ENCODE measurements at places on chromosomes 4 and X. TPM values are rescaled to one million over a fixed set of nuclear protein-coding genes. Genes with fewer than 3 reads are reported as not detected.

CXCL5 gene
- not detected for total RNA-seq

GAGE12J gene
- total RNA-seq = not detected

SPATA4 gene
- 1.3 TPM for total RNA-seq

IL1RAPL1 gene
- total RNA-seq = 0.16 TPM

BEX5 gene
- 1.6 TPM for total RNA-seq

ADGRG4 gene
- total RNA-seq = 0.16 TPM

CABS1 gene
- not detected for total RNA-seq

SSX3 gene
- not detected for total RNA-seq

LPAR4 gene
- 0.59 TPM for total RNA-seq

DNA sequence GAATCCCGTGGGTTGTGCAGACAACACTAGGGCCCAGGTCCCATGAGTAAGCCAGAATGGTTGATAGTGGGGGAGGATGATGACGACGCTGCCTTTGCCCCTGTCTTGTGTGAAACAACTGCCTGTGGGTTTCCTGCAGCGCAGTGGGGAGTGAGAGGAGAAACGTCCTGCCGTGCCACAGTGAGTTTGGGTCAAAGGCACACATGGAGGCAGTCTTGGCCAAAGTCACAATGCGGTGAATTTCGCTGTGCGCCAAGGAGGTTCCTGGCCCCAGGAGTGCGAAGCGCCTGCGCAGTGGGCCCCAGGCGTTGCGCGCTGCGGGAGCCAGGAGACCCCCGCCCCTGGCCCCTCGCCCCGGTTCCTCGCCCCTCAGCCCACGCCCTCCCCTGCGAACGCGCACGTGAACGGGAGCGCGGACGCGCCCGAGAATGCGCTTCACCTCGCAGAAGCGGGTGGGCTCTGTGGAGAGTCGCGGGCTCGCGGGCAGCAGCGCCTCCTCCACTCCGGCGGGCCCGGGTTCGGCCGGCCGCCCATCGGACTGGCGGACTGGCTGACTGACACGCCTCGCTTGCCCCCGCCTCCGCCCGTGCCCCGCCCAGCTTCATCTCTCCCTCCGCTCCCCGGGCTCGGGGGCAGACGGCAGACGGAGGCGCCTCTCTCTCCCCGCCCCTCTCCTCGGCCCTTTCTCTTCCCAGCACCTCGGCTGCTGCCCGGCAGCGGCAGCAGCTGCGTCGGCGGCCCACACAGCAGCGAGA lies at the start of gene NUDT10:
TSS of gene NUDT10 (plus strand) at position 635 of the 755 bp plus-strand sequence. CDS start 144 bp downstream, outside the sequence.
- H3K4me3 ChIP-seq = peak within 1 kb of the TSS; percentile 35
- H3K27ac ChIP-seq = no peak within 1 kb of the TSS
- no peak for DNase-seq
- no peaks in the 10 kb centered on the region for H3K4me1 ChIP-seq
- peaks cover 63% of the 10 kb centered on the region for H3K27me3 ChIP-seq
- H3K36me3 ChIP-seq = no peaks in the 10 kb centered on the region

DNA sequence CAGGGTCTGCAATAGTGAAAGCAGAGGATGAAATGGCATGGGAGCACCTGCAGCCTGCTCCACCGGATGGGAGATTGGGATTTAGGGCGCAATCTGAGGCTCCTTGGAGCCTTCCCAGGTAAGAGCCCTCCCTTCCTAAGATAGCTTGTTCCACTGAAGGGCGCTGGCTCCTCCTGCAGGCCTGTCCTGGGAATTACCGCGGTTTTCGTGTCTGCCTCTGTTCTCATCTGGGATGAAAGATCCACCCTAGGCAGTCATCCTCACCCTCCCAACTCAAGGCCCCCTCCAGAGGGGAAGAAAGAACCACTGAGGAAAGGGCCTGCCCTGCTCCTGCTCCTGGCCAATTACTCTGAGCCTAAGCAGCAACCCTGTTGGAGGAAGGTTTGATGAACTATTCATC lies 547.5 kb downstream of the SMARCA1 start:
- no peaks in the 10 kb centered on the region for H3K4me1 ChIP-seq
- no peaks in the 10 kb centered on the region for H3K36me3 ChIP-seq
- no peaks in the 10 kb centered on the region for H3K27me3 ChIP-seq
- H3K27ac ChIP-seq = no peak overlapping the region
- DNase-seq = no peak

DNA sequence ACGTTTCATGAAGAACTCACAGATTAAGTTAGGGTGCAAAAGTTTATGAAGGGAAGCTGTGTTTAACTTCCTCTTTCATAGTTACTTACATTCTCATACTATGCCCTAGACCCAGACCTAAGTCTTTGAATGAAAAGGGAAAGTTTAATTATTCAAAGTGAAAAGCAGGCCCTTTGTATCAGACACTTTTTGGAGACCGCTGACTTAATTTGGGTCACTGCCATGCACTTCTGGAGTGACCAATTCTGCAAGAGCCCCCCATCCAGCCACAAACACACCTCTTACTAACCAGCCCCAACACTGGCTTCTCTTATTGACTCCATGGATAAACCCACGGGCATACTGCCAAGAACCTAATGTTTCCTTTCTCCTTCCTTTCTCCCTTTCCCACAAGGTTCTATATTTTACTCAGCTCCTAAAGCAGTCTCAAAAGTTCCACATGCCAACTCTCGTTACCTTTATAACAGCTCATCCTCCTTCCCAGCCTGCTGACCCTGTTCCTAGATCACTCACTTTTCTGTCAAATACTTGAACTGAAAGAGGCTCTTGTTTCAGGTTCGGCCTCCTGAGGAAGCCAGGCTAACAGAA lies 34.5 kb downstream of the ABCE1 start:
- no peaks in the 10 kb centered on the region for H3K27me3 ChIP-seq
- no peaks in the 10 kb centered on the region for H3K4me1 ChIP-seq
- H3K4me3 ChIP-seq = no peak overlapping the region
- no peaks in the 10 kb centered on the region for H3K36me3 ChIP-seq
- no peak overlapping the region for H3K27ac ChIP-seq
- no peak for DNase-seq

GRCh38 chrX:66625525-66625924 lies 13.4 kb downstream of the EDA2R start:
- H3K27me3 ChIP-seq = peaks cover 5% of the 10 kb centered on the region
- H3K27ac ChIP-seq = no peak overlapping the region
- H3K4me1 ChIP-seq = no peaks in the 10 kb centered on the region
- DNase-seq = no peak
- no peaks in the 10 kb centered on the region for H3K36me3 ChIP-seq

DNA sequence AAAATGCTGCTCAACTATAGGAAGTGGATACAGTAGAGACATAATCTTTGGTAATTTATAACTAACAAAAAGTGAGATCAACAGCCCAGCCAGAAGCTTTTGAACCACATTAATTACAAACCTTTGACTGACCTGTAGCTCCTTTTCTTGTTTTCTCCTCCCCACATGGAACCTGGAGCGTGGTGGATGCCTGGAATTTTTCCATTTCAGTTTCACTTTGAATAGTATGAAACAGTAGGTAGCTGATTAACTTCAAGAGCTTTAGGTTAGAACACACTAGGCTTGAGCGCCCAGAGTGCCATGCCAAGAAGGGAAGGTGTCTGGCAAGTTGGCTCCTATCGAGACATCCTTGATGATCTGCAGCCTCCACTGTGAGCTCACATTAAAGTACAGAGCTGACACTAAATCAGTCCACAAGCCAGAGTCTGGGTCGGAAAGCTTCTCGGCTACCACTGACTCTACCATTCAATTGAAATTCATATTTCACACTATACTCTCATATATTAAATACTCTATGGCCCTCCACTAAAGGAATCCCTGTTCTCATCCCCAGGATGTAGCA lies 143.4 kb downstream of the GLRA2 start:
- DNase-seq = no peak
- no peaks in the 10 kb centered on the region for H3K36me3 ChIP-seq
- H3K27me3 ChIP-seq = peaks cover 18% of the 10 kb centered on the region

GRCh38 chr4:41430792-41431191 lies 107.2 kb upstream of the LIMCH1 start:
- H3K4me1 ChIP-seq = no peaks in the 10 kb centered on the region
- H3K27me3 ChIP-seq = no peaks in the 10 kb centered on the region
- no peaks in the 10 kb centered on the region for H3K36me3 ChIP-seq
- DNase-seq = no peak
- H3K4me3 ChIP-seq = no peak overlapping the region

- H3K4me1 ChIP-seq = no peaks in the 10 kb centered on the region
- H3K4me3 ChIP-seq = no peak overlapping the region
- H3K27ac ChIP-seq = no peak overlapping the region
Observed at GRCh38 chrX:47743504-47743903, 84.5 kb upstream of the UXT start.

DNA sequence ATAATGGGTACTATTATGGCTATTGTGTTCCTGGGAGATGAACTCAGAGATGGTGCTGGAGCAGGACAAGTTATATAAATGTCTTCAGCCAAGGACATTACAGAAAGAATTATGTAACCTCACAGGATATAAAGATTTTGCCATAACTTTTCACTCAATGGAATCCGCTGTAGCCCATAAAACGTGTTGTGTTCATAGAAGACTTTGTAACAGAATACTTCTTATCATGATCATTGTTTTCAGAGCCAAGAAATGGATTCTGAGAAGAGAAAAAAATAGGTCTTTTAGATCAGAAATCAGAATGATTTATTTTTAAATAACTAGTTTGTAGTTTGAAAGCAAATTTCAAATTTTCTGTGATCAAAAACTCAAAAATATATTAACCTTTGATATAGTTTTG lies 441.0 kb upstream of the TENM3 start:
- DNase-seq = no peak
- no peak overlapping the region for H3K4me3 ChIP-seq
- no peaks in the 10 kb centered on the region for H3K4me1 ChIP-seq
- H3K27me3 ChIP-seq = no peaks in the 10 kb centered on the region

- H3K4me3 ChIP-seq = no peak overlapping the region
- H3K4me1 ChIP-seq = no peaks in the 10 kb centered on the region
- H3K27me3 ChIP-seq = peaks cover 17% of the 10 kb centered on the region
- peak; percentile 27 for DNase-seq
- no peaks in the 10 kb centered on the region for H3K36me3 ChIP-seq
Observed at GRCh38 chr4:8840816-8841455, 30.7 kb downstream of the HMX1 start.

DNA sequence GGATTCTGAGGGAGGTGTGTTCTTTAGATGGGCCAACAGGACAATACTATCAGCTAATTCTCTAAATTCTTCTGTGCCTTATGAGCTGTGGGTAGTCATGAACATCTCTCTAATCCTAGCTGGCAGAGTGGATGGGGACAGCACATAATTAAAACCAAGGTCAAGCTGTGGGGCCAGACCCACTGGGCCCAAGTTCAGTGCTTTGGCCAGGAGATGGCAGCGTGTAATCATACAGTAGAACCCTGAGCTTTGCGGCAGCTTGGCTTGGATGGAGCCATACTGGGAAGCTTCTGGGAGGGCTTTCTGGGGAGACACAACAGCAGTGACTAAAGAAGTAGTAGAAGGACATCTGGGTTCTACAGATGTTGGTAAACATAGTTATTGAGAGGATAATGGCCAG lies 140.3 kb upstream of the CXCL13 start:
- H3K27ac ChIP-seq = no peak overlapping the region
- no peaks in the 10 kb centered on the region for H3K27me3 ChIP-seq
- no peaks in the 10 kb centered on the region for H3K36me3 ChIP-seq

DNA sequence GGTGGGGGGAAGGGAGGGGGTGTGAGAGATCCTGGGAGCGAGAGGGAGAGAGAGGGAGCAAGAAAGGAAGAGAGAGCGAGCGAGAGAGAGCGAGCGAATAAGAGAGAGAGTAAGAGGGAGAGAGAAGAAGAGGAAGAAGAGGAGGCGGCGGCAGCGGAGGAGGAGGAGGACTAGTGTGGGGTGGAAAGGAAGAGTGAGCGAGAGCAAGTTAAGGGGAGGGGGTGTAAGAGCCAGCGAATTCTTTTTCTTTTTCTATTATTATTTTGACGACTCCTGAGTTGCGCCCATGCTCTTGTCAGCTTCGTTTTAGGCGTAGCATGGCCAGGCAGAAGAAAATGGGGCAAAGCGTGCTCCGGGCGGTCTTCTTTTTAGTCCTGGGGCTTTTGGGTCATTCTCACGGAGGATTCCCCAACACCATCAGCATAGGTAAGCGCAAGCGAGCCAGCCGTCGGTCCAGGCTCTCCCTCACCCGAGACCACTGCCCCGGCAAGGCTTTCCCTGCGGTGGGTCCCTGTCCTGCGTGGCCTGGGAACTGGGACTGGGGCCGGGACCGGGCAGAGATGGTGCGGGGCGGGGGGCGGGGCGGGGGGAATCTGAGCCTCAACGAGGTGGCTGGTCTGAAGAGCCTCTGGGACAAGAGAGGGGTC lies at the start of gene GRIA3:
TSS of gene GRIA3 (plus strand) at position 60 of the 647 bp plus-strand sequence. CDS start at position 318, 258 bp downstream.
- peaks cover 27% of the 10 kb centered on the region for H3K27me3 ChIP-seq
- H3K27ac ChIP-seq = no peak within 1 kb of the TSS
- peak within 1 kb of the TSS; percentile 42 for H3K4me3 ChIP-seq
- H3K4me1 ChIP-seq = no peaks in the 10 kb centered on the region

GRCh38 chr4:6093671-6094070 lies 75.4 kb upstream of the C4orf50 start:
- H3K27ac ChIP-seq = no peak overlapping the region
- no peaks in the 10 kb centered on the region for H3K4me1 ChIP-seq
- H3K4me3 ChIP-seq = no peak overlapping the region
- H3K27me3 ChIP-seq = peaks cover 2% of the 10 kb centered on the region
- no peaks in the 10 kb centered on the region for H3K36me3 ChIP-seq

GRCh38 chrX:136250191-136251040 lies 784 bp downstream of the MAP7D3 start:
- H3K4me3 ChIP-seq = peak overlapping the region; percentile 72
- no peaks in the 10 kb centered on the region for H3K36me3 ChIP-seq
- H3K4me1 ChIP-seq = no peaks in the 10 kb centered on the region
- H3K27ac ChIP-seq = peak overlapping the region; percentile 64
- H3K27me3 ChIP-seq = peaks cover 54% of the 10 kb centered on the region

GRCh38 chr4:9891740-9892139 lies 110.3 kb downstream of the DRD5 start:
- H3K27ac ChIP-seq = no peak overlapping the region
- no peaks in the 10 kb centered on the region for H3K36me3 ChIP-seq
- H3K4me1 ChIP-seq = no peaks in the 10 kb centered on the region
- H3K4me3 ChIP-seq = no peak overlapping the region
- no peaks in the 10 kb centered on the region for H3K27me3 ChIP-seq

DNA sequence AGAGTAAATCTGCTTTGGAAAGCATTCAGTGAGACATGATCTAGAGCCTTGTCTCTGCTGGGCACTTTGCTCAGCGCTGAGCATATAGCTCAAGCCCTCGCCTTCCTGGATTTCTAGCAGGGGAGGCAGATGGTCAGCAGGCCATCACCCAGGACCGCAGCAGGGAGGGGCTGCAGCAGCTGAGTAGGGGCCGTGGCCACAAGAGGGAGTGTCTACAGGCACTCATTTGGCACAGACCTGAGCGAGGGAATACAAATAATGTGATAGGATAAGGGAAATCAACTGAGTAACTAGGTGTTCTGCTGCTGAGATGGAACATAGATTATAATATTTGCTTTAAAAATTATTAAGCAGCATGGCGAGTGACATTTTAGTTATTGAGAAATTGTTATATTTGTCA lies 30.2 kb downstream of the OFD1 start:
- H3K27me3 ChIP-seq = peaks cover 4% of the 10 kb centered on the region
- no peak overlapping the region for H3K4me3 ChIP-seq
- peak overlapping the region; percentile 22 for H3K27ac ChIP-seq
- no peaks in the 10 kb centered on the region for H3K36me3 ChIP-seq
- peaks cover 4% of the 10 kb centered on the region for H3K4me1 ChIP-seq

DNA sequence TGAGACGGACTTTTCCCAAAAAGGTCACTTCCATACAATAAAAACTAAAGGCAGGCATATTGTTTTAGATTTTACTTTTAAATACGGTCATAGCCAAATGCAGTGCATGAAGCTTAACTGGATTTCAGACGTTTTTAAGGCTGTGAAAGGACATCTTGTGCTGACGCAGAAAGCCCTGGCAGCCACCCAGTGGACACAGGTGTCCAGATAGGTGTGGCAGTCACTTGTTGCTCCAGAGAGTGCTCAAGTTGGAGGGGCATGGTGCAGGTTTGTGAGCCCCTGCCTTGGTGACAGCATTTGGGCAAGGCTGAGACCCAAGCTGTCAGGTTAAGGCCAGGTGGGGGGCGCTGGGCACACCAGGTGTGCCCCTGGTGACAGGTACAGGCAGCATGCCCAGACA lies 135.8 kb upstream of the TBL1X start:
- no peak overlapping the region for H3K27ac ChIP-seq
- no peak for DNase-seq
- H3K4me1 ChIP-seq = no peaks in the 10 kb centered on the region
- no peaks in the 10 kb centered on the region for H3K36me3 ChIP-seq
- H3K4me3 ChIP-seq = no peak overlapping the region
